ENCODE measurements at places on chromosomes 7 and 10.

DNA sequence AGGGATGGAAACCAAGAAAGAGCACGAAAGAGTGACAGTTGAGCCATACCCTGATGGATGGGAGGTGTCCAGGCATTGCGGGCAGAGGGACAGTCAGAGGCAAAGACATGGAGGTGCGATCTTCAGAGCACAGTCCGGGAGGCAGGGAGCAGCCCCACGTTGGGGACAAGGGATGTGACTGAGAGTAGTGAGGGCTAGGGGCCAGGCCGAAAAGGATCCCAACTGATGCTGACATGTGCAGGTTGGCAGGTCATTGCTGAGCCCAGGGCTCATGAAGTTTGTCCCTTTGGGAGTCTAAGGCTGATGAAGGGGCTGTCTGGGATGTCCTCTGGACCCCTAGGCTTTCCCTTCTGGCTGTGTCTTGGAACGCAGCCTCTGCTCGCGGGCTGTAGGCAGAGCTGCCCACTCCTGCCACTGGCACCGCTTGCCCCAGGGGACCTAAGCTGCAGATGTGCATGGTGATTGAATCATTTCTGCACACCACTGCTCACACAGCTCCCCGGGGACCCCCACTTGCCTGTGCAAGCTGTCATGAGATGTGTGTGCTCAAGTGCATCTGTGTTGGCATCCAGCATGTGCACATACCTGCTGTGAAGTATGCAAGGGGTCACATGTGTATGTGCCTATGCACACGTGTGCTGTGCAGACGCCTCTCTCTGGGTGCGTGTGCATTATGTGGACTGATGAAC is 125.1 kb downstream of the ZMIZ1 start:
- no peak for DNase-seq

DNA sequence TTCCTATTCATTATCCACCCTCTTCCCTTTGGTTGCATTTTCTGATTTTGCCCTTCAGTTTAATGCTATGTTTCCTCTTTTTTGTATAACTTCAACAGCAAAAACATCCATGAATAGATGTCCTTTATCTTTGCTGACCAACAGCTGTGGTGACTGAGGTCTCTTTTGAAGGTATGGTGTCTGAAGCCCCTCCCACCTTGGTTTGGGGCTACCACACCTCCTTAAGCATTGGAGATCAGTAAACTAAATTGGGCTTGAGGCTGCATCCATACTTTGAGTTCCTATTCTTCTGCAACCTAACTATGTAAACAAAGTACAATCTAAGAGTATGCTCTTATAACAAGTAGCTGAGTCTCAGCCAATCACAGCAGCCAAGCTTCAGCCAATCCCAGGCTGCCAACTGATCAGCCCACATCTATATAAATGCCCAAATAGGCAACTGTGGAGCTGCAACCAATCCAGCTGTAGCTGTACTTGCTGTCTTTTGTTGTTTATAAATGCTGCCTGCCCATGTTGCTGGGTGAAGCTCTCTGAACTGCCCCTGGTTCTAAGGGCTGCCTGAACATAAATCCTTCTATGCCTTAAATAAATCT is 69.4 kb upstream of the PDLIM1 start:
- DNase-seq, result no peak

- DNase-seq, result no peak
Measured at GRCh38 chr10:59631237-59631636, 78.4 kb downstream of the SLC16A9 start.

DNA sequence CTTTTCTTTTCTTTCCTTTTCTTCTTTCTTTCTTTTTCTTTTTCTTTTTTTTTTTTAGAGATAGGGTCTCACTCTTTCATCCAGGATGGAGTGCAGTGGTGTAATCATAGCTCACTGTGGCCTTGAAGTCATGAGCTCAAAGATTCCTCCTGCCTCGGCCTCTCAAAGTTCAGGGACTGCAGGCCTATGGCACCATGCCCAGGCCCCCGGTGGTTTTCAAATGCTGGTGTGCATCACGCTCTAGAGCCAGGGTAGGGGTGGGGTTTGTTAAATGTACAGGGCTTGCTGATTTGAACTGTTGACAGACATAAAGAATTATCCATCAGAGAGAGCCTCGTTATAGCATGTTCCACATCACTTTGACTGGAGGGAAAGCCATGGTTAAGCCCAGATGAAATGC is 5.8 kb downstream of the MINDY4 start:
- no peak for DNase-seq

- DNase-seq, result no peak
Measured at GRCh38 chr7:50756180-50756579, 26.5 kb downstream of the GRB10 start.

GRCh38 chr7:70480927-70481569 is 650.9 kb upstream of the GALNT17 start:
- DNase-seq, result no peak

- no peak for DNase-seq
Measured at GRCh38 chr7:34837316-34837715, 179.3 kb downstream of the NPSR1 start.

- no peak for DNase-seq
Measured at GRCh38 chr10:59829024-59829423, 75.8 kb upstream of the MRLN start.

DNA sequence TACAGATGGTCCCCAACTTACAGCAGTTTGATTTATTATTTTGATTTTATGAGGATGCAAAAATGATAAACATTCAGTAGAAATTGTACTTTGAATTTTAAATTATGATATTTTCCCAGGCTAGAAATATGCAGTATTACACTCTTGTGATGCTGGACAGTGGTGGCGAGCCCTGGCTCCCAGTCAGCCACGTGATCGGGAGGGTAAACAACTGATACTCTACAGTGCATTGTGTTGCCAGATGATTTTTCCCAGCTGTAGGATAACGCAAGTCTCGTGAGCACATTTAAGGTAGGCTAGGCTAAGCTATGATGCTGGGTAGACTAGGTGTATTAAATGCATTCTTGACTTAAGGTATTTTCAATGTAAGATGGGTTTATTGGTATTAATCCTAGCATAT is 865.2 kb downstream of the SORCS3 start:
- DNase-seq, result no peak

- DNase-seq, result no peak
Measured at GRCh38 chr7:134428942-134429341, 30.0 kb downstream of the AKR1B1 start.

Measured in activated naive CD4-positive, alpha-beta T cell (primary cell).